CD4-positive, alpha-beta T cell (primary cell): ENCODE measurements at places on chromosomes 3 and 15. TPM values are rescaled to one million over a fixed set of nuclear protein-coding genes. Genes with fewer than 3 reads are reported as not detected.

- no peak for DNase-seq
- H3K27ac ChIP-seq, result no peak overlapping the region
- no peak overlapping the region for H3K4me3 ChIP-seq
- no peaks in the 10 kb centered on the region for H3K4me1 ChIP-seq
- no peaks in the 10 kb centered on the region for H3K27me3 ChIP-seq
- H3K36me3 ChIP-seq, result peaks cover 9% of the 10 kb centered on the region
Observed at GRCh38 chr3:160384639-160385318, 14.2 kb downstream of the IFT80 start.

DNA sequence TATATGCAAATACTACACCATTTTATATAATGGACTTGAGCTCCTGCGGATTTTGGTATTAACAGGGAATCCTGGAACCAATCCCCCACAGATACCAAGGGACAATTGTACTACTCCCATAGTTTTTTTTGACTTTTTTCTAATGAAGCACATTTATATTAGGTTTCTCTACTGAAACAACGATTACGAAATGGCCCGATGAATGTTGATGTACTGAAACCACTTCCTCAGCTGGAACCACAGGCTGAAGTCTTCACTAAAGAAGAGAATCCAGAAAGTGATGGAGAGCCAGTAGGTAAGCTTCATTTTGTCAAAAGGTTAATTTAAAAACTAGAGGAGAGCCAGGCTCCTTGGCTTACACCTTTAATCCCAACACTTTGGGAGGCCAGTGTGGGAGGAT is 121.5 kb upstream of the LRRFIP2 start:
- DNase-seq, result no peak
- peaks cover 95% of the 10 kb centered on the region for H3K36me3 ChIP-seq
- no peaks in the 10 kb centered on the region for H3K4me1 ChIP-seq
- H3K27me3 ChIP-seq, result no peaks in the 10 kb centered on the region
- no peak overlapping the region for H3K27ac ChIP-seq

- no peaks in the 10 kb centered on the region for H3K4me1 ChIP-seq
- H3K27ac ChIP-seq, result no peak overlapping the region
- H3K4me3 ChIP-seq, result no peak overlapping the region
- no peak for DNase-seq
Observed at GRCh38 chr3:100526613-100527346, 34.4 kb downstream of the TMEM45A start.

ADAMTS9 gene
- total RNA-seq, result not detected

HPS3 gene
- total RNA-seq, result 5.5 TPM

DNA sequence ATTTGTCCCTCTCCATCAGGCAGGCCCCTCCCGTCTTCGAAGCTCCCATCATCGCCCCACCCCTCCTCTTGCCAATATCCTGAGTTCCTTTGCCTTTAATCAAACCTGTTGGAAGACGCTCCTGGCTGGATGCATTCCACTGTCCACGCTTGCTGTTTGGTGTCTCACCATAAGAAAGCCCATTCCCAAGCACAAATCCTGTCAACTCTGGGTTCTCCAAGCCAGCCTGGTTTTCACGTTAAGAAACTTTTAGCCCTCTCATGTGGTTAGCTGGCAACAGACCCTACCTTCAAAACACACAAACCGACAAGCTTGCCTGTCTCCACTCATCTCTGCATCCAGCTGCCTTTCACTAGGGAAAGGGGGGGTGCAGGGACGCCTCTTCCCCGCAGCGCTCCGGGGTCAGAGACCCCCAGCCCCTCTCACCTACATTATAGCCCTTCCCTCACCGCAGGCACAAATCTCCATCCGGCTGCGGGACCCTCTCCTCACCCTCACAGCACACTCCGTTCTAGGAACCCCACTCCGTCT is 1.1 kb downstream of the GORASP1 start:
- H3K4me1 ChIP-seq, result peaks cover 58% of the 10 kb centered on the region
- H3K27me3 ChIP-seq, result no peaks in the 10 kb centered on the region
- no peak overlapping the region for H3K27ac ChIP-seq
- H3K36me3 ChIP-seq, result peaks cover 6% of the 10 kb centered on the region
- H3K4me3 ChIP-seq, result peak overlapping the region; percentile 96

DNA sequence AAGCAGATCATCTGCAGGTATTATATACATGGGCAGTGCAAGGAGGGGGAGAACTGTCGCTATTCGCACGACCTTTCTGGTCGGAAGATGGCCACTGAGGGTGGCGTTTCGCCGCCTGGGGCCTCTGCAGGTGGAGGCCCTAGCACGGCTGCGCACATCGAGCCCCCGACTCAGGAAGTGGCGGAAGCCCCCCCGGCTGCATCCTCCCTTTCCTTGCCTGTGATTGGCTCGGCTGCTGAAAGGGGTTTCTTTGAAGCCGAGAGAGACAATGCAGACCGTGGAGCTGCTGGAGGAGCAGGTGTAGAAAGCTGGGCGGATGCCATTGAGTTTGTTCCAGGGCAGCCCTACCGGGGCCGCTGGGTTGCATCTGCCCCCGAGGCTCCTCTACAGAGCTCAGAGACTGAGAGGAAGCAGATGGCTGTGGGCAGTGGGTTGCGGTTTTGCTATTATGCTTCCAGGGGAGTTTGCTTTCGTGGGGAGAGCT is 639 bp downstream of the MKRN3 start:
- peaks cover 5% of the 10 kb centered on the region for H3K4me1 ChIP-seq
- peak overlapping the region; percentile 57 for H3K4me3 ChIP-seq
- no peaks in the 10 kb centered on the region for H3K27me3 ChIP-seq
- H3K27ac ChIP-seq, result peak overlapping the region; percentile 66

GPR176 gene
- total RNA-seq, result not detected

SKOR1 gene
- total RNA-seq, result 2.2 TPM

DNA sequence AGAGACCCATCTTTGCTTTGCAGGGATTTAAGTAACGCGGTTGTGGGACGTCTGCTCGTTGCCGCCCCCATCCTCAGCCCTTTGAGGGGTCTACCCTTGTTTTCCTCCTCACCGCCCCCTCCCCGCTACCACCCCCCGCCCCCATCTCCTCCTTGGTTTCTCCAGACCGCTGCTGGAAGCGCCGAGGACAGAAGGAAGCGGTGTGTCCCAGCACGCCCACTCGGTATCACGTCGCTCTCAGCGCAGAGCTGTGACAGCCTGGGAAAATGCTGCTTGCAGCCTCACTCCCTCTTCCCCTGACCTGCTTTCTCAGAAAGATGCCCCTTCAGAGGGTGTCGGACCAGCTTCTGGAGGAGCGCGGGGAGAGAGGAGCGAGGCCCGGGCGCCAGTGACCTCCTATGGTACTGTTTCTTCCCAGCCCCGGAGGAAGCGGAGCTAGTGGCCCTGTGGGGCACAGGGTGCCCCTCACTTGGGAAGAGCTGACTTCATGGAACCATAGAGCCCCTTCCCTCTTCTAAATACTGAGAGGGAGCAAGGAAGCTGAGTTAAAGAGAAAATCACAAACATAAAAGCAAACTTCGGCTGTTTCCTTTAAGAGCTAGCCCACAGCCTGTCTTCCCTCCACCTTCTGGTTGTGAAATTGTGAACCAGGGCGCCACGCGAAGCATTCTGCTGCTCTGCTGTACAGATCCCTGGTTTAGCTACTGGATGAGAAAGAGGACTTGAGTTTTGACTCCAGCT is 698 bp downstream of the IL1RAP start:
- H3K36me3 ChIP-seq, result no peaks in the 10 kb centered on the region
- peak overlapping the region; percentile 55 for H3K27ac ChIP-seq
- no peaks in the 10 kb centered on the region for H3K27me3 ChIP-seq
- peaks cover 17% of the 10 kb centered on the region for H3K4me1 ChIP-seq

- H3K36me3 ChIP-seq, result peaks cover 35% of the 10 kb centered on the region
- peak; percentile 37 for DNase-seq
- H3K4me1 ChIP-seq, result peaks cover 30% of the 10 kb centered on the region
- no peaks in the 10 kb centered on the region for H3K27me3 ChIP-seq
Observed at GRCh38 chr15:78540871-78541743, 863 bp downstream of the PSMA4 start.

GRCh38 chr15:31016446-31016915 is 25.1 kb upstream of the MTMR10 start:
- no peaks in the 10 kb centered on the region for H3K27me3 ChIP-seq
- no peak for DNase-seq
- no peaks in the 10 kb centered on the region for H3K4me1 ChIP-seq
- H3K27ac ChIP-seq, result no peak overlapping the region

GRCh38 chr3:60610441-60611112 is 640.7 kb downstream of the FHIT start:
- H3K27me3 ChIP-seq, result no peaks in the 10 kb centered on the region
- no peaks in the 10 kb centered on the region for H3K4me1 ChIP-seq
- H3K36me3 ChIP-seq, result no peaks in the 10 kb centered on the region
- H3K27ac ChIP-seq, result no peak overlapping the region
- DNase-seq, result no peak

NR1I2 gene
- total RNA-seq, result not detected

GRCh38 chr3:20682573-20682972 is 496.6 kb upstream of the SGO1 start:
- no peaks in the 10 kb centered on the region for H3K27me3 ChIP-seq
- no peak overlapping the region for H3K27ac ChIP-seq
- no peaks in the 10 kb centered on the region for H3K4me1 ChIP-seq
- H3K36me3 ChIP-seq, result no peaks in the 10 kb centered on the region
- no peak for DNase-seq

DNA sequence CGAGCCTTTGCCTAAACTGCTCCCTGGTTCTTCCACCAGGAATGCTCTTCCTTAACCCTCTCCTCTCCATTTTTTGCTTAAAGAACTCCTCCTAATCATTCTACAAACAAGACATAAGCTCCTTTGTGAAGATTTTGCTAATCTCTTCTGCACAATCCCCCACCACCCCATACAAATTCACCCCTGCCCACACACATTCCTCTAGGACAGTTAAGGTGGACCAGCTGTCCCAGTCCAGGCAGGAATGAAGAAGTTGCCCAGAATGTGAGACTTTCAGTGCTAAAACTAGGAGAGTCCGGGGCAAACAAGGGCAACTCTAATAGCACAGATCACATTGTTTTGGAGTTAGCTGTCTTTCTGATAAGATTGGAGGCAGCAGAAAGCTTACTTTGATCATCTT is 13.9 kb upstream of the FAM174B start:
- H3K4me1 ChIP-seq, result no peaks in the 10 kb centered on the region
- no peak overlapping the region for H3K4me3 ChIP-seq
- no peaks in the 10 kb centered on the region for H3K36me3 ChIP-seq
- no peak overlapping the region for H3K27ac ChIP-seq

DNA sequence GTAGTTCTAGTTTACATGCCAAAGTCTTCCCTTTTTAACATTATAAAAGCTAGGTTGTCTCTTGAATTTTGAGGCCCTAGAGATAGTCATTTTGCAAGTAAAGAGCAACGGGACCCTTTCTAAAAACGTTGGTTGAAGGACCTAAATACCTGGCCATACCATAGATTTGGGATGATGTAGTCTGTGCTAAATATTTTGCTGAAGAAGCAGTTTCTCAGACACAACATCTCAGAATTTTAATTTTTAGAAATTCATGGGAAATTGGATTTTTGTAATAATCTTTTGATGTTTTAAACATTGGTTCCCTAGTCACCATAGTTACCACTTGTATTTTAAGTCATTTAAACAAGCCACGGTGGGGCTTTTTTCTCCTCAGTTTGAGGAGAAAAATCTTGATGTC is 21.3 kb downstream of the SLC35A5 start:
- no peaks in the 10 kb centered on the region for H3K4me1 ChIP-seq
- peaks cover 49% of the 10 kb centered on the region for H3K36me3 ChIP-seq
- H3K4me3 ChIP-seq, result no peak overlapping the region
- H3K27me3 ChIP-seq, result no peaks in the 10 kb centered on the region

- no peaks in the 10 kb centered on the region for H3K4me1 ChIP-seq
- no peak overlapping the region for H3K27ac ChIP-seq
- DNase-seq, result no peak
- H3K4me3 ChIP-seq, result no peak overlapping the region
- H3K27me3 ChIP-seq, result no peaks in the 10 kb centered on the region
Observed at GRCh38 chr3:144677103-144677502, 705.5 kb downstream of the DIPK2A start.

DNA sequence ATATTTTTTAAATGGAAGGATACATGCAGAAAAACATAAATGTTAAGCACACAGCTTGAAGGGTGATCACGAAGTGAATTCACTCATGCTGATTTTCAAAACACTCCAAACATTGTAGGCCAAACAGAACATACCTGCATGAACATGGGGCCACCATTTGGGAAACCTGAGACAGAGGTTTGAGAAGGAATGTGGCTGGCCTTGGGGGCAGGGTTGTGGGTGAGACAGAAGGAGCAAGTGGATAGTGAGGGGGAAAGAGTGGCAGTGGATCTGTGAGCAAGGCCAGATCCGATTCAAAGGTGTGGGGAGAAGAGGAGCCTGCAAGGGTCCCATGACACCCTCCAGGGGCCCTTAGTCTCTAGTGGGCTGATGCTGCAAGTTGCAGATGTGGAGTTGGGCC is 94.9 kb downstream of the HMG20A start:
- no peaks in the 10 kb centered on the region for H3K4me1 ChIP-seq
- H3K4me3 ChIP-seq, result no peak overlapping the region
- H3K27me3 ChIP-seq, result no peaks in the 10 kb centered on the region
- no peak overlapping the region for H3K27ac ChIP-seq

DNA sequence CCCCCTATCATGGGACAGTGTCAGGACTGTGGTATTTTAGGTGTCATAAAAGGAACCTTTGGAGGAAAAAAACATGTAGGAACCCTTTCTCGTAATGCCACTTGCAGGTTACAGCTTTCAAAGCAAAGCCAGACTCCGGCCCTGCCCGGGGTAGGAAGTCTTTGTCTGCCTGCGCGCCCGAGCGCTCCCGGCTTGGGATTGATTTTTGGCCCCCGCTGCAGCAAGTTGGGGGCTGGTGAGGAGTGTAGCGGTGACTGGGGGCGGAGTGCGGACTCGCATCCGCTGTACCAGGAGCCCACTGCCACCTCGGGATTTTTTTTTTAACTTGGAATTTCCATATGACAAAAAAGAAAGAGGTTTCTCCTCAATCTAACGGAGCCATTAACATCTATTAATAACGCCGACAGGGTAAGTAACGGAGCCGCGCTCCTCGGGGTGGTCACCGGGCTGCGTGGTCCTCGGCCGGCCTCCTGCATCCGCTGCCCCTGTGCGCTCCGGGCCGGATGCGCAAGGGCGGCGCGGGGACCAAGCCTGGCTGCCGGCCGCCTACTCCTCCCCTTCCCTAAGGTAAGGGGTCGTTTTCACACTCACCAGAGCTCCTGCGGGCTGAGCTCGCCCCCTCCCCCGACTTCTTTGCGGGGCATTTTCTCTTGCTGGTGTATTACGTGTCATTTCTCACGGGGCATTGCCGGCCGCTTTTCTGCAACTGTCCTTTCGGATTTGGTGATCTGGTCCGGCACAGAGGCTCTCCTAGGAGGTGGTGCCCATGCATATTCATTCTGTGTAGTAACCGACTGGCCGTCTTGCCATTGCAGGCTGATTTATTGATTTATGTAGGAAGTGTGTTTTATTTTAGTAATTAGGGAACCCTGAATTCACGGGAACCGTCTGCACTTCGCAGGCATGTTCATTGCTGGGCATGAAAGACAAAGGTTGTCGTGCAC is 219.8 kb upstream of the TOPAZ1 start:
- H3K27me3 ChIP-seq, result peaks cover 28% of the 10 kb centered on the region
- peaks cover 8% of the 10 kb centered on the region for H3K4me1 ChIP-seq
- H3K27ac ChIP-seq, result no peak overlapping the region
- H3K36me3 ChIP-seq, result no peaks in the 10 kb centered on the region

IL5RA gene
- total RNA-seq, result 0.59 TPM

DNA sequence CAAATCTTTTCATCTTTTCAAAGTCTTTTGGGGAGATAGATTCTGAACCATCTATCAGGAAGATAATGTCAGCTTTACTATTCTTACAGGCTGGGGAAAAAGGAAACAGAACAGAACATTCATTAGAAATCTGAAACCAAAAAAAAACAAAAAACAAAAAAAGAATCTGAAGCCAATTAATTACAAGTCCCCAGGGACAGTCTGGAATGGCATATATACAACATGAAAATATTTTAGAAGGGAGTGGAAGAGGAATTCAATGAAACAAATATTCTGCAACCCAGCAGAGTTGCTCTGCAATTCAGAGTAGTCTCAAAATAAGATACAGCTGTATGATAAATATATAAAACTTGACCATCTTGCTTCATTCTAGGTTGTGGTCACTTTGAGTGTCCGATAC is 41.7 kb upstream of the CAPN7 start:
- no peaks in the 10 kb centered on the region for H3K4me1 ChIP-seq
- DNase-seq, result no peak
- H3K36me3 ChIP-seq, result no peaks in the 10 kb centered on the region
- no peaks in the 10 kb centered on the region for H3K27me3 ChIP-seq
- H3K27ac ChIP-seq, result no peak overlapping the region
